ENCODE measurements at places on chromosomes 12 and 14.

DNA sequence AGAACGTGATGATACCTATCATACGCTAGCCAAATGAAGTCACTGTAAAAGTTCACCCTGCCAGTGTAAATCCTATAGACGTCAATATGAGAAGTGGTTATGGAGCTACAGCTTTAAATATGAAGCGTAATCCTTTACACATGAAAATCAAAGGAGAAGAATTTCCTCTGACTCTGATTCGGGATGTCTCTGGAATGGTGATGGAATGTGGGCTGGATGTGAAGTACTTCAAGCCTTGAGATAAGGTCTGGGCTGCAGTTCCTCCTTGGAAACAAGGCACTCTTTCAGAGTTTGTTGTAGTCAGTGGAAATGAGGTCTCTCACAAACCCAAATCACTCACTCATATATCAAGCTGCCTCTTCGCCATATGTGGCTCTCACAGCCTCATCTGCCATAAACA, 53.1 kb upstream of the NAP1L1 start:
- DNase-seq: peak; percentile 81

DNA sequence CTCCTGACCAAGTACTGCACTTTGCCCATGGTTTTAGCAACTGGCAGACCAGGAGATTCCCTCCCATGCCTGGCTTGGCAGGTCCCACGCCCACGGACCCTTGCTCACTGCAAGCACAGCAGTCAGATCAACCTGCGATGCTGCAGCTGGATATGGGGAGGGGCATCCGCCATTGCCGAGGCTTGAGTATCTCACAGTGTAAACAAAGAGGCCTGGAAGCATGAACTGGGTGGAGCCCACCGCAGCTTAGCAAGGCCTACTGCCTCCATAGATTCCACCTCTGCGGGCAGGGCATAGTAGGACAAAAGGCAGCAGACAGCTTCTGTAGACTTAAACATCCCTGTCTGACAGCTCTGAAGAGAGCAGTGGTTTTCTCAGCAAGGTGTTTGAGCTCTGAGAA, 479.8 kb downstream of the FUT8 start:
- no peak for DNase-seq

DNA sequence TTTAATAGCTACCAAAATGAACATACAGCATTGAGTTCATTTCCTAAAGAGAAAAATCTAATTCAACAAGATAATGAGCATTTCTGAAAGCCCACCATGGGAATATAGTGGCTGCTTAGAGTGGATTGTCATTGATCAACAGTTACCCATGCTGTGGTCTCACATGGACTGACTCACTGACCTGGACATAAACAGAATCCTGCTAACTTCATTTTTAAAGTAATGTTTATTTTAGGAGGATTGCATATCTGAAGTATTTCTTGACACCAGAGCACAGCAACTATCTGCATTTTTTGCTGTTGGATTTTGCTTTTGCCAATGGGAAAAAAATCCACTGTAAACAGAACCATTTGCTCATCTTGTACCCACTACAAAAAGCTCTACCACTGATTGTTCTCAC, 71.7 kb downstream of the KCNC2 start:
- no peak for DNase-seq

- DNase-seq: no peak
Measured at GRCh38 chr12:75765170-75766059, 254.0 kb upstream of the KRR1 start.

DNA sequence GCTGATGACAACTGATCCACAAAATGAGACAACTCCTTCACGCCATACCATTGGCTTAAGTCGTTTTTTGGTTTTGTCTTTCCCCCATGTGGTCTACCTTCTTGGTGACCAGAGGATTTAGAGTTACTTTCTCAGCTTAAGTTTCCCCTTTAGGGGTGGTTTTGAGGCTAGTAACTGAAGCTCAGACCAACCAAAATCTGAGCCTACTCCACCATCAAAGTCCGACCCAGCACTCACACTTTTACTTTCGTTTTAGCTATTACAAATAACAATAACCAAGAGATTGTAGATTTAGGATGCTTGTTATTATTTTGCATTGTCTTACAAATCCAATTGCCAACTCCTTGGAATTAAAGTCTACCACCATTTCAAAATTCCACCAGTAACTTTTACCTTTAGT, 130.6 kb upstream of the MDM1 start:
- DNase-seq: no peak

GRCh38 chr14:61930101-61930857, 168.1 kb downstream of the SNAPC1 start:
- no peak for DNase-seq

GRCh38 chr14:96790186-96790585, 7.0 kb upstream of the VRK1 start:
- DNase-seq: no peak

GRCh38 chr14:97046967-97047366, 249.8 kb downstream of the VRK1 start:
- DNase-seq: no peak

- DNase-seq: no peak
Measured at GRCh38 chr12:33649992-33650391, 210.4 kb upstream of the SYT10 start.

DNA sequence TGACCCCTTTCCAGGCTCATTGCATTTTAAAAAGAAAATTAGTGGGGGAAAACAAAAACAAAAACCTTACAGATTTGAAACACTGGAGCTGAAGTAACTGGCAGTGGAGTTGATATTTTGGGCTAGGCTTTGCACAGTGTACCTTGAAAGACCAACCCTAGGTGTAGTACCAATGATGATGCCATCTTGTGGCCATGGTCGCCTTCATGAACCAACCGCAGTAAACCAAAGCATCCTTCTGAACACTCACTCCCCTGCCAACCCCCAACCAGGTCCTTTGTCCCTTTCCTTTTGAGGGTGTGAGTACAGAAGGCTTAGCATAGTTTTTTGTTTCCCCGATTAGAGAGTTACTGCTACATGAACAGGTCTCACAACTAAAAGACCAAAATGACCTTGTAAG, 5.9 kb downstream of the TOMM20L start:
- no peak for DNase-seq

- no peak for DNase-seq
Measured at GRCh38 chr14:80965037-80965436, 9.6 kb downstream of the TSHR start.

GRCh38 chr14:95316821-95317220, 2.9 kb downstream of the CLMN start:
- no peak for DNase-seq

DNA sequence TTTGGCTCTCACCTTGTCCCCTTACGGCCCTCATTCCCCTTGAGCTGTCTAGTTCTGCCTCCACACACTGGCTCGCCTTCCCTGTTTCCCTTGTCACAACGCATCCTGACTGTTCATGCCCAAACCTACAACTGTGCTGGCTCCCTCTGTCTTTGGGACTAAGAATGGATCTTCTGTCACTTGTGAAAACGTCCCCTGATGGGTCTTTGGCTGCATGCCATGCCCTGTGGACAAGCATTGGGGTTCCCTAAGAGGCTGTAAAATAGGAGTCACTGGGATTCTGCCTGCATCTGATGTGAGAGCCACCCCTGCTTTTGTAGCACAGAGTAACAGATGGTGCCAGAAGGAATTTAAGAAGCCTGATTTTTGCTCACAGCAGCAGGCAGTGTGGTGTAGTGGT, 285.3 kb upstream of the CRY1 start:
- no peak for DNase-seq

DNA sequence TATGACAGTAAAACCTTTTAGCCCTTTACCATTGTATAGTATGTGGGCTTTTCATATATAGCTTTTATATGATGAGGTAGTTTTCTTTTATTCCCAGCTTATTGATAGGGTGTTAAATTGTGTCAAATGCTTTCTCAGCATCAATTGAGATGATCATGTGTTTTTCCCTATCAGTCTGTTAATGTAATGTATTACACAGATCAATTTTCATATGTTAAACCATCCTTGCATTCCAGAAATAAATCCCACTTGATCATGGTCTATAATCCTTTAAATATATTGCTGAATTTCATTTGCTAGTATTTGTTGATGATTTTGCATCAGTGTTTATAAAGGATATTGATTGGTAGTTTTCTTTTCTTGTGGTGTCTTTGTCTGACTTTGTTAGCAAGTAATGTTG, 603.9 kb downstream of the TRHDE start:
- no peak for DNase-seq

DNA sequence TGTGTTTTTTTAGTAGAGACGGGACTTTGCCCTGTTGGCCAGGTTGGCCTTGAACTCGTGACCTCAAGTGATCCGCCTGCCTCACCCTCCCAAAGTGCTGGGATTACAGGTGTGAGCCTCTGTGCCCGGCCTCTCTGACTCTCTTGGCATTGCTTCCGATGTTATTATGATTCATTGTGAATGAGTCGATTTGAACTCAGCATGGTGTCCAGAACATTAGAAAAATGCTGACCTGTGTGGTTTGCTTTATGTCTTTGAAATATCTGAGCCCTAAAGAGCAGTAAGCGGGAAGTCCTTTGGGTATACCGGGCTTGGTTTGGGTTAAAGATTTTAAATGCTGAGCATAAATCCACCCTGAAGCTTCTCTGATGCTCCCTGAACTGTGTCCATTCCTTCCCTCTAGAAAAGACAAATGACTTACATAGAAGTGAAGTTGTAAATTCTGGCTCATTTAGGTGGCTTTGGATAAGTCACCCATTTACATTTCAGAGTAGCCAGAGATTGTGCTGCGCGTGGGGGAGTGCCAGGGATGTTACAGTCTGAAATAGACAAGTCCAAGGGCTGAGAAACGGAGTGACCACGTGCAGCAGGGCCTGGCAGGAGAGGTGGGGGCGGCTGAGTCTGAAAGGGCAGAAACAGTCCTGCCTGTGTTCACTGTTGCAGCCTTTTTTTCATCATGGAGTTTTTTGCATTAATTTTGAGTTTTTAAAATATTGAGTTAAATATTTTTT, 39.6 kb downstream of the SLC15A4 start:
- DNase-seq: no peak

DNA sequence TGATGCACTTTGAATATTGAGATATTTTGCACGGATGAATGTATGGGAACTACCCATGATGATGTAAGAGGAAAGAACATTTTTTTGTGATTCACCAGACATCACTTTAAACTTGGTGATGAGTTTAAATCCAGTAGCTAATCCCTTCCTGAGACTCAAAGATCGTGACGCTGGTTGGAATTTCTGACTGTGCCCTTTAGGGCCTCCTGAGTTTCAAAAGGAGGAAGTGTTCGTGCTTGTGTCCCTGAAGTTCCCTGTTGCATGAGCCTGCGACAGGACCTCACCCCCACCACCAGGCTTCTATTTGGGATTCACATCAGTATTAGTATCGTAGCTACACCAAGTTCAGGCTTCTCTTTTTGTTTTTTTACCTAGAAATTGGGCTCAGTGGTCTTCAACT, 18.6 kb upstream of the RIN3 start:
- peak; percentile 87 for DNase-seq

- peak; percentile 87 for DNase-seq
Measured at GRCh38 chr14:79732911-79733655, 478.2 kb downstream of the DIO2 start.
